ENCODE measurements at places on chromosomes 2 and 18. TPM values are rescaled to one million over a fixed set of nuclear protein-coding genes. Genes with fewer than 3 reads are reported as not detected.

DNA sequence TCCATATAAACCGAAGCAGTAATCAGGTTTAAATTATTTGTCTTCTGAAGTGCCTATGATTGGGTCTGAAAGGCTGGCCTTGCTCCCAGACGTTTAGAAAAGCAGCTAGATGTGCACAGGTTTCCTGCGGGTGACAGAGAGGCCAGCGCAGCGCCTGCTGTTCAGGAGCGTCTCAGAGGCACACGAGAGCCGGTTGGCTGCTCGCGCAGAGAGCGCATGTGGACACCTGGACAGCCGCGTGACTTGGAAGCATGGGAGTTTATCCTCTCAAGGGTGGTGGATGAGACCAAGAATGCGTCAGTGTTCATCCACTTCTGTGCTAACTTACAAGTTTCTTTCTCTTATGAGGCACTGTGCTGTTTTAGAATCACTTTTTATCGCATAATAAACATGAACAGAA is 303.7 kb downstream of the PTGR3 start:
- DNase-seq: no peak

GRCh38 chr2:38496927-38497669 is 105.6 kb downstream of the HNRNPLL start:
- no peak for DNase-seq

GRCh38 chr2:224922142-224922727 is 120.0 kb downstream of the DOCK10 start:
- peak; percentile 45 for DNase-seq

GRCh38 chr2:120669121-120669952 is 66.3 kb upstream of the GLI2 start:
- DNase-seq: no peak

DNA sequence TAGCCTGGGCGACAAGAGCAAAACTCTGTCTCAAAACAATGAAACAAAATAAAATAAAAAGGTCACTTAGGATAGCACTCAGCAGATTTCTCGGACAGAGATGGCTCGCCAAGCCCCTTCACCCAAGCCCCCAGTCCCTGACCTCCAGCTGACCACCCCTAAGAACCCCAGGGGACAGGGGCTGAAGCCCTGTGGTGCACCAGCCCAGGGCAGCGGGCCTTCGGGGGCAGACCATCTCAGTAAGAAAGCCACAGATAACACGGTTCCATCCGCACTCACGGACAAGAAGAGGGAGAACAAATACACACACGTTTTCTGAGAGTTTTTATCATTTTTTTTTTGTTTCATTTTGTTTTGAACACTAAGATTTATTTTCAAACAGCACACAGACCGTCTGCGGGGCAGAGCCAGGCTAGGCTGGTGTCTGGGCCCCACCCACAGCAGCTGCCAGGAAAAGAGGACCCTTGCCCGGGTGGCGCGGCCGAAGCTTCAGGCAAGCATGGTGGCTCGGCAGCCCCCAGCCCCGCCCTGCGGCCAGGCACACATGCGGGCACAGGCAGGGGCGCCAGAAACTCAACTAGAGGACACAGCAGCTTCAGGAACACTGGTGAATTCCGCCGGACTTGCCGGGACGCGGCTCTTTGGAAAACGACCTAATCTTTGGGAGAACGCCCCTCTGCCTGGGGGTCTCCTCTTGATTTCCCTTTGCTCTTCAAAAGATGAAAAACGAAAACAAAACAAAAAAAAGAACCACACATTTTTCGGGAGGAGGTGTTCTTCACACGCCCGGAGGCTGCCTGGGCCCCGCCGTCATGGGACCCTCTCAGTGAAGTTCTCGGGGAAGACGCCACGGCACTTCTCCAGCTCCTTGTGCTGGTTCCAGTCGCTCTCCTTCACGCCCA is 59.0 kb downstream of the BIN1 start:
- DNase-seq: no peak

DNA sequence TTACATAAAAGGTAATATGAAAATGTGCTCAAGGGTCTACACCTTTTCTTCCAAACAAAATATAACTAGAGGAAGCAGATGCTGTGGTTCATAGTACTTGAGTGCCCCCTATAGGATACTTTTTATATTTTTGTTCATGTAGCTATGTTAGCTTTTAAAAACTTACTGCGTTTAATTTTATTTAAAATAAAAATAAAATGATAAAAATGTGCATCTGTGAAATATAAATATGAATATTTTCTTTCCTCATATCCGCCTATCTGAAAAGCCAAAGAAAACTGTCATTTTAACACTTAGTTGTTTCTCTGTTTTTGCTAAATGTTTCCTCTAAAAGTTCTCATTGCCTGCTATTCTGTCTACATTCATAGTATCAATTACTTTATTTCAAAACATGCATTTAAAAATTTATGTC is 9.6 kb upstream of the LRP1B start:
- DNase-seq: peak; percentile 56

GRCh38 chr2:196268538-196269338 is 97.4 kb upstream of the STK17B start:
- DNase-seq: no peak

- no peak for DNase-seq
Observed at GRCh38 chr2:168471163-168471475, 15.0 kb downstream of the CERS6 start.

DNA sequence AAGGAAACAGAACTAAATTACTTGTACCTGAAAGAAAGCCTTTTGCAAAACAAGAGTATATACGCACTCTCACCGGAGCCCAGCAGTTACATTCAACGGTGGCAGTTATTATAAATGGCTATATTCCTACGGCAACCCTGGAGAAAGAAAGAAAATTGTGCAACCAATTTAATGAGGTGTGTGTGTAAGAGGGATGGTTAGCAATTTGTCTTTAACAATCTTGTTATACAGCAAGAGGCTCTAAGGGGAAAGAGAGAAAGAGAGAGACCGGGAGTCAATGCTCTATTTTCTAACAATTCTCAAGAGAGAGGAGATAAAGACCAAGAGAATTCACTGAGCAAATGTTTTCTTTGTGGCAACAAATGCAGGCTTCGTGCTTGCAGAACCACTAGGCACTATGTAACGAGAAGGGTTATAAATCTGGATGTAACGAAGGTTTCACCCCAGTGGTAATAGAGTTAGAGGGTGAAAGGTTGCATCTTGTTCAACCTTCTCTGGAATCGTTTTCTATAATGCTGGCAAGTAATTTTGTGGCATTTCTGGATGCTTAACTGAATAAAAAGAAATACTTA is 359.1 kb upstream of the SPRED2 start:
- no peak for DNase-seq

DNA sequence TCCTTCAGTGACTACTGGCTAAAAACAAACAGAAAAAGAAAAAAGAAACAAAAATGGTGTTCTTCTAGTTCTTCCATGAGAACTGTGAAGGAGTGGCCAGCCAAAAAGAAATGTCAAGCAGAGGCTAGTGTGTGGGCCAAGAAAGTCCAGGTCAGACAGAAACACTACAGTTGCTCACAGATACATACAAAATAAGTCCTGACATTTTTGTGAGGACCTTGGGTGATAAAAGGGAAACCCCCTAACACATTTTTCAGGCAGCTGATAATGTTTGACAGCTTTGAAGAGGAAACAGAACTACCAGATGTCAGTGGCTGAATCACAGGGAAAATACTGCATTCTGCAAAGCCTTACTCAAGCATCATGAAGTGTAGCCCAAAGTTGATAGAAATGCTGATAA is 28.1 kb downstream of the ARHGAP25 start:
- DNase-seq: no peak

- DNase-seq: no peak
Observed at GRCh38 chr18:21901423-21901945, 160.9 kb downstream of the MIB1 start.

DNA sequence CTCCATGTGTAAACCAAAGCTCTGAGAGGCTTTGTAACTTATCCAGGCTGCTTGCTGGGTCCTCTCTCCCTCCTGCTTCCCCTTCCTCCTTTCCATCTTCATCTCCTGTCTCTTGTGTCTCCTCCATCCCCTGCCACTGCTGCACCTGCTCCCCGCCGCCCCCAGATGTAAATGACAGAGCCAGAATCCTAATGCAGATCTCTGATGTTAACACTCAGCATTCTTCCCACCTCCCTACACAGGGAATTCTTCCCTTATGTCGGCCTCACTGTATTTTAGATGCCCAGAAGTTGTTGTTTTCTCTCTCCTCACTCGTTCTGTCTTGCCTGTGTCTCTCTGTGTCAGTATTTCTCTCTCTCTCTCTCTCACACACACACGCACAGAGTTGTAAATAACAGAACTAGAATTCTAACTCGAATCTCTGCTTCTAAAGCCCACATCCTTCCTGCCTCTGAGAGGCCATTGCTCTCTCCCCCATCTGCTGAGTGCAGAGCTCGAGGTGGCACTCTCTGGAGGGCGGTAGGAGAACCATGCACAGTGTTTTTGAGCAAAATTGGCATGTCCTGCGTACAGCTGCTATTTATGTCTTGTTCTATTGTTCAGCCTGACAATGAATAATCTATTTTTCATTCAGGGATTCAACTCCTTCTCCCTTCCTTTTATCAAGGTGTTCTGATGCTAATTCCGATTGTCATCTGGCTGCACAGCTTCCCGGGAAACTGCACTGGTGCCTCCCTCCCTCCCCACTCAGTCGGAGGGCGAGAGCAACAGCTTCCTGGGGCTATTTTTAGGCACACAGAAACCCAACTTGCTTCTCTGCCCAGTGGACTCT is 219.9 kb downstream of the SH3RF3 start:
- no peak for DNase-seq

PARD3B gene
- total RNA-seq: 0.27 TPM

AMER3 gene
- not detected for total RNA-seq

LCT gene
- total RNA-seq: not detected

EGR4 gene
- not detected for total RNA-seq

ATP8B1 gene
- total RNA-seq: 0.90 TPM

ADRA2B gene
- total RNA-seq: not detected

PXDN gene
- 3.1 TPM for total RNA-seq
